Astrocyte of the hippocampus (primary cell): ENCODE measurements at places on chromosomes 16 and 17.
A peak's percentile ranks its signal among the peaks of the same experiment; 100 is the strongest.

- no peak for DNase-seq
Measured at GRCh38 chr17:9890124-9890523, 14.9 kb downstream of the RCVRN start.

GRCh38 chr17:79095345-79096055, 20.9 kb downstream of the ENGASE start:
- no peak for DNase-seq

- no peak for DNase-seq
Measured at GRCh38 chr17:79395066-79395465, 215.8 kb downstream of the RBFOX3 start.

DNA sequence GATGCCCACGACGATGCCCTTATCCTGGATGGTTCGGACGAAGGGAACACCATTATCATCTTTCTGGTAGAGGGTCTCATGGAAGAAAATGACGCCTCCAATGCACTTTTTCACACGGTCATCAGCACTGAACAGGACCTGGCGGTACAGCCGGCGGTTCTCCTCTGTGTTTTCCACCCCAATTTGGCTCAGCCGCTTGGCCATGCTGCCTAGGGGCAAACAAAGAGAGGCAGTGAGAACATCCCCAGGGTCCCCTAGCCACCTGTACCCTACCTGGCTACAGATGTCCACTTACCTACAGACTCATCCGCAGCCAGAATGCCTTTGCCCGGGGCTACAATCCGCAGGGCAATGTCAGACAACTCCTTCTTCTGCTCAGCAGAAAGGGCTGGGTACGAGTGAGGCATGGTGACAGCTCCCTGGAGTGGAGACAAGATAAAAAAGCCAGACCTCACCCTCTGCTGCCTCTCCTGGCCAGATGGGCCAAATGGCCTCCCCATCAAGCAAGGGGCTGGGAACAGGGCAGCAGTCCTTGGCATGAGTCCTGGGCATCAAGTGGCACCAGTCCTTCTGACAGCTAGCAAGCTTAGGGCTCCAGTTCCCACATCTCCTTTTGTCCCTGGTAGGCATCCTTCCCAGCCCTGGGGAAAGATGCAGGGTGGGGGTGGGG, 1.4 kb downstream of the ALDOC start:
- no peak for DNase-seq

GRCh38 chr17:82231562-82232321, 2.9 kb downstream of the SLC16A3 start:
- peak; percentile 53 for DNase-seq

DNA sequence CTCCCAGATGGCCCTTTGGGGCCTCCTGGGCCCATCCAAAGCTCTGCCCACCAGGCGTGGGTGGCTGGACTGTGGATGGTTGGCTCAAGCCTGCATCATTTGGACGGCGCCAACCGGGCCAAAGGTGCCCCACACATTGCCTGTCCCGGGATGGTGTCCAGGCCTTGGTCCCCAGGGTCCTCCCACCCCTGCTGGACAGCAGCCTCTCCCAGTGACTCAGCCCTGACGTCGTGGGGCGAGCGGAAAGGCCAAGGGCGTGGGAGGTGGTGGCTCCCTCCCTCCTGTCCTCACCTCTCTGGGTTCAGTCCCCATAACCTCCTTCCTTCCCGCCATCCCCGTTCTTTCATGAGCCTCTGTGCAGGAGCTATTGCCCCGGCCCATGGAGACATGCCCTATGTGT, 42.1 kb upstream of the DLX4 start:
- no peak for DNase-seq

GRCh38 chr17:44518032-44518431, 14.8 kb upstream of the GPATCH8 start:
- DNase-seq = no peak

GRCh38 chr17:47251421-47251940, 2.1 kb upstream of the ITGB3 start:
- no peak for DNase-seq

DNA sequence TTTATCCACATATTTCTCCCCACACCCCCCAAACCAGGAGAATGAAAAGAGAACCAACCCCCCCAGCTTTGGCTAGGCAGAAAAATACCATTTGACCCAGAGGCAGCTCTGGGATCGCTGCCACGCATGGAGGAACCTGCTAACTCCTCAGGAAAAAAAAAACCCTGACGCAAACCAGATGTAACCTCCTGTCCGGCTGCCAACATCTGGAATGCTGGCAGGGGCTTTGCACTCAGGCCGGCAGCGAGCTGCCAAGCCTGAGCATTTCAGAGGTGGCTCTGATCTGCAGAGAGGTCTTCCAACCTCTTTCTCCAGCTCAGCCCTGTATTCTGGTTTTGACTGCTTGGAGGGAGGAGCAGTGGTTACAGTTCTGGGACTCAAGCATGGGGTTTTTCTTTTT, 8.2 kb downstream of the IGFBP4 start:
- DNase-seq = peak; percentile 77

- DNase-seq = no peak
Measured at GRCh38 chr16:80051040-80051439, 450.5 kb upstream of the MAF start.

DNA sequence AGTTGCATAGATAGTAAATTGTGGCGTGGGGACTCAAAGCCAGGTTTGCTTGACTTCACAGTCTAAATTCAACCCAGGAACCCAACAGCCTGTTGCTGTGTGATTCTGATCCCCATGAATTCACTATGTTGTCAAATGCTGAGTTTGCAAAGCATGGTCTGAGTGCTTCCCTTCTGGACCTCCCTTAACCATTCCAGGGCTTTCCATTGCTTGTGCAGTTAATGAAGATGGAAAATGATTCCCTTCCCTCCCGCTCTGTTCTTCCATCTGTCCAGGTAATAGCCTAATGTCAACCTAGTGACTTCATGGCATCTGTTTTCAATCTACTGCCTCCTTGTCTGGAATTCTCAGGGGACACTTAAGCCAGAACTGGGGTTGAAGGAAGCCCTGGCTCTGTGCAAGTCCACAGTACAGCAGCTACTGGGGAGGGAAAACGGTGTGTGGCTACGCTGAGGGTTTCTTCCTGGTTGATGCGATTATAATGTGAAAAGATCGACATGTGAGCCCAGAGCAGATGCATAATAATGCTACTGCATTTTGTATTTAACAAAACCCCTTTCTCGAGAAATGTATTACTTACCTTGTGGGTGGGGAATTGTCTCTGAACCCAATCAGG, 206.7 kb downstream of the CDH13 start:
- no peak for DNase-seq

DNA sequence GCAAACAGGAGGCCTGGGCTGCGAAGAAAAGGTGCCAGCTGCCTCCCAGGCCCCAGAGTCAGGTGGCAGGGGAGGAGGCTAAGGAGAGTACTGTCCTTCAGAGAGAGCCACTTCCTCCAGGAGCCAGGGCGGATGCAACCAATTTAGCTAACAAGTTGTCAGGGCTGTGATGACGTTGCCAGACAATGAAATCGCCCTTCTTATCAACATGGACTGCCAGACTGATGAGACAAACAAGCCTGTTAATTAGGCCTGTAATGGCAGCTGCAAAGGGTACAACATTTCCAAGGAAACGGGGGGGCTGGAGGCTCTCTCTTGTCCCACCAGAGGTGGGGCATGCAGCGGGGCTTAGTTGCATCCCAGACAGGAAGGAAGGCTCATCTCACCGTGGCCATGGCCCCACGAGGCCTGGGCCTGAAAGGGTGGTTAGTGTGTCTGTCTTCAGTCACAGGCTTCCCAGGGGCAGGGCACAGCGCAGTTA, 111.8 kb downstream of the SDK2 start:
- DNase-seq = no peak

DNA sequence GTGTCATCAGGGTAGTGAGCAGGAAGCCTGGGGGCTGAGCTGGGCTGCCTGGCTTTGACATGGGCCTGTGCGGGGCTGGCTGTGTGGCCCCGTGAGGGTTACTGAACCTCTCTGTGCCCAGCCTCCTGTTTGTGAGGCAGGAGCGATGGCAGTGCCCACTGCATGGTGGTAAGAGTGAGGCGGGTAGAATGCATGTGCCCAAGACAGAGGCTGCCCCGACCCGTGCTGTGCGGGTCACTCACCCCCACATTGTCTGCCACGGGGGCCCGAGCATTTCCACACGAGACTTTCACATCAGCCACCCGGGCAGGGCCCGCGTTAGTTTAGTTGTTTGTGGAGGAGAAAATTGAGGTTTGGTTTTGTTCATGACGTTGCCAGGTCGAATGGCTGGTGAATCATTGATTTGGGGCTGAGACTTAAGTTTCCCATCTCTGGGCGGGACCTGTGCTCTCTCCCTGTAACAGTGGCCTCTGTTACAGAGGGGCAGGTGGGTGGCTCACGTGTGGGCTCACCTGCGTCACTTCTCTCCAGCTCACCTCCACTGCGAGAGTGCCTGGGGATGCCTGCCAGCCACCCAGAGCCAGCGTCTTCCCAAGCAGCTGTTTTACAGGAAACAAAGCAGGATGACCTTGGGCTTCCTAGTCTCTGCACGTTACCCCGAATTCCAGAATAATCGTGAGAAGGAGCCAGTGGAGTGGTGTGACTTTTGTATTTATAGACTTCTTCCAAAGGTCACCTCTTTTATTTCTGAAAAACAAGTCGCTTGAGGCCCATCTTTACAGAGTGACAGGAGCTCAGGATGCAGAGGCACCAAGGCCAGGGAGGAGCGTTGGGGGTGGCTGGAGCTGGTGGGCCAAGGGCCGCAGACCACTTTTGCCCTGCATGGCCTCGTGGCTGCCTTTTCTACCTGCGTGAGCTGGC, 150.6 kb downstream of the RPTOR start:
- no peak for DNase-seq

- DNase-seq = no peak
Measured at GRCh38 chr17:7348478-7349242, 3.3 kb upstream of the KCTD11 start.

DNA sequence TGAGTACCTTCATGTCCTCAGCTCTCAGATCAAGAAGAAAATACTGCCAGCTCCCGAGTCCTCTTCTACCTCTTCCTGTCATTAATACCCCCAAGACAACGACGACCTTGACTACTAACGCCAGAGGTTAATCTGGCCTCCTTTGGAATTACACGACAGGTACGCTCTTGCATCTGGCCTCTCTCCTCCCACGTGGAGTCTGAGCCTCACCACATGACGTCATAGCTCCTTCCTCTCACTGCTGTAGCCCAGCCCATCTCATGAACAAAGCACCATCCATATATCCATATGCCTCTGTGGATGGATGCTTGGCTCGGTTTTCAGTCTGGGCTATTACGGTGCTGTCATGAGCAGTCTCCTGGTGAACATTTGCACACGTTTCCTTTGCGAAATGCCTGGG, 110.2 kb upstream of the TNRC6C start:
- no peak for DNase-seq

DNA sequence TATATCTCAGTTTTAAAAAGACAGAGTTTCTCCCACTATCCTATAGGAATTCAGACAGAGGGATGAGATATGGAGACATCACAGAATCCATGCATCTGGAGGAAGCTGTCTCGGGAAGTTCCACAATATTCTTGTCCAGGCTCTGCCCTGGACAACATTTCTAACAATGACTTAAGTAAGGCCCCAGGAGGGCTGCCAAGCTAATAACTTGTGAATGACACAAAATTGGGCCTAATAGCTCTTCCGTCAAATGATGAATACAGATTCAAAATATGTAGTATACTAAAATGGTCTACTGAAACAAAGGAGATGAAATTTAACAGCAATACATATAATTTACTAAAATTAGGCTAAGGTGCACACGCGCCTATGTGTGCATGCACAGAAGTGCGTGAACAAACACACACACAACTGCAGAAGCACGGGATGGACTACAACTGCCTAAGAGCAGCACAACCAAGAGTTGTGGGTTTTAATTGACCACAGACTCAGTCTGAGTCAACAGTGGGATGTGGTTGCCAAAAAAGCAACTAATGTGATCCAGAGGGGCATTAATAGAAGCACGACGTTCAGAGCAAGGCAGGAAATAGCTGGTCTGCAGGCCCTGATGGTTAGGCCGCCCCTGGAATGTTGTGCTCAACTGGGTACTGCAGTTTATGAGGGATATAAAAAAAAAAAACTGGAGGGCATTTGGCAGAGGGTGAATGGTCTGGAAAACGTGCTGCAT, 26.3 kb upstream of the HS3ST2 start:
- DNase-seq = peak; percentile 26

DNA sequence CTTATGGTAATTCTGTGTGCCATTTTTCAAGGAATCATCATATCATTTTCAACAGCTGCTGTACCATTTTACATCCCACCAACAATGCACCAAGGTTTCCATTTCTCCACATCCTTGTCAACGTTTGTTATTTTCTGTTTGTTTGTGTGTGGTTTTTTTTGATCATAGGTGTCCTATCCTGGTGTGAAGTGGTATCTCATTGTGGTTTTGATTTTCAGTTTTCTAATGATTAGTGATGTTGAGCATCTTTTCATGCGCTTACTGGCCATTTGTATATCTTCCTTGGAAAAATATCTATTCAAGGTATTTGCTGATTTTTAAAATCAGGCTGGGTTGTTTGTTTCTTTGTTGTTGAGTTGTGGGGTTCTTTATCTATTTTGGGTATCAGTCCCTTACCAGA, 15.0 kb downstream of the CHD9 start:
- no peak for DNase-seq

GRCh38 chr17:62824290-62825131, 16.4 kb upstream of the MARCHF10 start:
- DNase-seq = peak; percentile 94

DNA sequence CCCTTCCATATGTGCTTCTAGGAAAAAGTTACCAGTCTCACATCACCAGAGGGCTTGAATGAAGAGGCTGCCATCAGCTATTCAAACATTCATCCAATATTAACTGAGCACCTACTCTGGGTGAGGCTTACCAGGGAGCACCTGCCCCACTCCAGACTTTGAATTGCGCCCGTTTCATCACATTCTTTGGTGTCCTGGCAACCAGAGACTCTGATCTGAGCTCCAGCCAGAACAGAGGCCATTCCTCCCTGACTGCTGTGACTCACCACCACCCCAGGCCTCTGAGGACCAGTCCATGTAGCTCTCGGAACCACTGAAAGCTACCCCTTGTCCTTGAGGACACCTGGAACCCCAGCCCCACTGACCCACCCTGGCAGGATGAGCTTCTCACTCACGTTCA, at the start of gene C16orf96:
C16orf96 (plus strand) TSS at position 229 of the 400 bp plus-strand sequence; CDS start at position 379, 150 bp downstream.
- DNase-seq = peak; percentile 40

GRCh38 chr16:28910086-28911031, 14.7 kb downstream of the RABEP2 start:
- DNase-seq = no peak

GRCh38 chr17:81339191-81339533, 44.1 kb upstream of the SLC38A10 start:
- no peak for DNase-seq

DNA sequence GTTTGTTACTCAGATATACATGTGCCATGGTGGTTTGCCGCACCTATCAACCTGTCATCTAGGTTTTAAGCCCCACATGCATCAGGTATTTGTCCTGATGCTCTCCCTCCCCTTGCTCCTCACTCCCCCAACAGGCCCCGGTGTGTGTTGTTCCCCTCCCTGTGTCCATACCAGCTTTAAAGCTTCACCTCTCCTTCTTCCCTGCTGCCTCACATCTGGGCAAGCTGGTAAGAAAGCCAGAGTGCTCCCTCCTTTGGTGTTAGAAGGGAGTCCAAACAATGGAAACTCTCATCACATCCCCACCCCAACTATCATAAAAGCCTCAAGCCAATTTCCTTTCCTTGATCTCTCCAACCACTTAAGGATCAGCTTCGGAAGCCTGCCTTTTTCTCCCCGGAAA, 1115.6 kb upstream of the GOT2 start:
- DNase-seq = no peak
